Anterior cingulate cortex (tissue), 58 donors: ENCODE measurements at places on chromosomes 1 and 21.
A peak's percentile ranks its signal among the peaks of the same experiment; 100 is the strongest.

DNA sequence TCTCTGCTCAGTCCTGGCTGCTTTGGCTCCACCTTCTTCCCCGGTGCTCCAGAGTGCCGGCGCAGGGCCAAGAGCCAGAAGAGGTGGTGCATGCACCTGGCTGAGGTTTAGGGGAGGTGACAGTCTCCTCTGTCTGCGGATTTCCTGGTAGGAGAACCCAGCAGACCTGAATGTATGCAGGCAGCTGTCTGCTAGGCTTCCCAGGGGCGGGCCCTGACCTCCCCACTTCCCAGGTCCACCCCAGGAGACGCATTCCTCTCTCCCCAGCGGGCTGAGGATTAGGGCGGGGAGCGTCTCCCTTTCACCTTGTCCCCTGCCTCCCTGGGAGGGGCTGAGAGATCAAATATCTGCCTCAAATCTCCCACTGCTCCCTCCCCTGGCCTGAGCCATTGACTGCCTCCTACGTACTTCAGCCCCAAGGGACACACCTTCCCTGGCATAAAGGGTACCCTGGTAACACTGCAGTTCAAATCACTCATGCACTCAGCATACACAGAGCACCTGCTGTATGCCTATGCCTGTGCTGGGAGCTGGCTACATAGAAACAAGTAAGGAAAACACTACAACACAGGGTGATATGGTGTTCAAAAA, 27.5 kb downstream of the DMBX1 start:
- no peak for DNase-seq

DNA sequence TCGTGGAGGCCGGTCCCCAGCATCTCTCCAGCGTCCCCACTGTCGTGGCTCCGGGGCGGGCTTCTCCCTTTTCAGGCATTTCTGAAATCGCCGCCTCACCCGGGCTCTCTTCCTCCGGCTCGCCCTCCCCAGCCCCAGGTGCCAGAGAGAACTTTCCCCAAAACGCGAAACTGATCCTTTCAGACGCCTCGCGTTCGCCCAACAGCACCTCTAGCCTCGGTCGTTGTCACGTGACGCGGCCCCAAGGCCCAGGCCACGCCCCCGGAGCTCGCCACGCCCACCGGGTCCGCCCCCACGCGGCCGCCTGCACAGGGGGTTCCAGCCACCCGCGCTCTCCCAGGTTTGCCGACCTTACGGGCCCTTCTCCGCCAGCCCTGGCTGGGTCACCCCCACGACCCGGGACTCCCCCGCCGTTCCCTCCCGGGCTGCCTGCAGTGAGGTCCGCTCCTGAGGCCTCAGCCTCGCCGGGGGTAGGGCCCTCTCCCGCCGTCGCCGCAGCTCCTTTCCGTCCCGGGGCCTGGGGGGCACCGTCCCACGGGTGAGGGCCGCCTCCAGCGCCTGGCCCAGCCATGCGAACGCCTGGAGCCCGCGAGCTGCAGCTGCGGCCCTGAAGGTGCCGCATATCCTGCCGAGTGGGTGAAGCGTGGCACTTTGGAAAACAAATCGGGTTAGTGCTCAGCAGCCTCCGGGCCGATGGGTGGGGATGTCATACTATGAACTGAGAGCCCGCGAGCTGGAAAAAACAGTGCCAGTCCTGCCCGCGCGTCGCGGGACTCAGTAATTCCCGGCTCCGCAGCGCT, 21.0 kb downstream of the H3-3A start:
- DNase-seq, result peak; percentile 66

DNA sequence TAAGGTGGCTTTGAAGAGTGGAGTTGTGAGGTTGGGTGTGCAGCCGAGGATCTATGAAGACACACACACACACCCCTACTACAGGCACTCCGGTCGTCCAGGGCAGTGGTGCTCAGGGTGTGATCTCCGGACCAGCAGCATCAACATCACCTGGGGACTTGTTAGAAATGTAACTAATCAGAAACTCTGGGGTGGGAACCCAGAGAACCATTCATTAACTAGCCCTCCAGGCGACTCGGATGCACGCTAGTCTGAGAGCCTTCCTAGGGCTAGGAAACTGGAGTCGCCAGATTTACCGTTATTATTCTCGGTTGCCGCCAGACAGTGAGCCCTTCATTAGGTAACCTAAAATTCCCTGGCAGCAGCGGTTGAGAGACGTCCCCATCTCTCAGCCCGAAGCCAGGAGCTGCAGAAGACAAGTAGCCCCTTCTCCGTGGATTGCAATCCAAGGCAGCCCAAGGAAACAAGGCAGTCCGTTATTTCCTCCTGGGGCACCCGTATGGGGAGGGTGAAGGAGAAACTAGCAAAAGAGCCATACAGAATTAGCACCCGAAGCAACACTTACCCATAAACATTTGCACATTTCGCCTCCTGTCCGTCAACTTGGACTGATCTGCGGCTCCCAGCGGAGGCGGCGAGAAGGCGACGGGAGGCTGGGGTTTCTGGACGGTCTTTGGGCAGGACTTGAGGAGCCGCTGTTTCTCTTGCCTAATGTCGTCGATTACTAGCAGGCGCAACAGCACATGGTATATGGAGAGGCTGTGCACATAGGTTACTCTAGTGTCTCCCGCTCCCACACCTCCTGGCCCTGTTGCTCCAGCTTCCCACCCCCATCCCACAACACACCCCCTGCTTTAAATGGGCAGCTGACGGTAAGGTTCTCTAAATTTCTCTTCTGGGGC, 2.9 kb upstream of the CCN1 start:
- DNase-seq, result peak; percentile 27

DNA sequence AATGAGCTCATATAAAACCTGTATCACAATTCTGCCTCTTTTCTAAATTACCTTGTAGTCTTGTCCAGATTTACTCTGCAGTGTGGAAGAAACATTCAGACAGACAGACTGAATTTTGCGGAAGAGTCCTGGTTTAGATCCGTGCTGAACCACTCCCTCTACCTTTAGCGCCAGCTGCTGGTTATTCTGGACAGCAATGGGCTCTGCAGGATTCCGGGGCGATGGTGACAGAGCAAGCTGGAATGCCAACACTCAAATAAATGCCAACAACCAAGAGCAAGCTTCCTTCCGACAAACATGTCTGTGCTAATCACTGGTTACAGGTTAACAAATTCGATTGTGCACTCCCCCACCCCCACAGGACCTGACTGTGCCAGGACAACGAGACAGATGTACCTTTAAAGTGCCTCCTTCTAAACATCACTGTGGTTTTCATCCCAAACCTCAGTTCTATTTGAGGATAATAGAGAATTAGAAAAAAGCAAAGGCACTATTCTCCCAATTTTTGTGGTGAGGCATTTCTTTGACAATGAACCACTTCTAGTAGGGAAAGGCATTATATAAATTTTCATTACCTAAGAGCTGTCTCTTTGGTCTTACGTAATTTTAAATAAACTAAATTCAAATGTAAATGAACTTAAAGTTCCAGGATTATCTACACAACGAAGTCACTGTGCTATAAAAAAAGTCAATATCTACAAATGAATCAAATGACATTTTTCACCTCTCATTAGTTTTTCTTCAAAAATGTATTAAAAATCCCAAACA, 90.4 kb downstream of the INTS7 start:
- no peak for DNase-seq

- DNase-seq, result no peak
Measured at GRCh38 chr1:172467446-172467845, 23.6 kb upstream of the PIGC start.

- no peak for DNase-seq
Measured at GRCh38 chr1:201861448-201861847, 27.2 kb upstream of the SHISA4 start.

DNA sequence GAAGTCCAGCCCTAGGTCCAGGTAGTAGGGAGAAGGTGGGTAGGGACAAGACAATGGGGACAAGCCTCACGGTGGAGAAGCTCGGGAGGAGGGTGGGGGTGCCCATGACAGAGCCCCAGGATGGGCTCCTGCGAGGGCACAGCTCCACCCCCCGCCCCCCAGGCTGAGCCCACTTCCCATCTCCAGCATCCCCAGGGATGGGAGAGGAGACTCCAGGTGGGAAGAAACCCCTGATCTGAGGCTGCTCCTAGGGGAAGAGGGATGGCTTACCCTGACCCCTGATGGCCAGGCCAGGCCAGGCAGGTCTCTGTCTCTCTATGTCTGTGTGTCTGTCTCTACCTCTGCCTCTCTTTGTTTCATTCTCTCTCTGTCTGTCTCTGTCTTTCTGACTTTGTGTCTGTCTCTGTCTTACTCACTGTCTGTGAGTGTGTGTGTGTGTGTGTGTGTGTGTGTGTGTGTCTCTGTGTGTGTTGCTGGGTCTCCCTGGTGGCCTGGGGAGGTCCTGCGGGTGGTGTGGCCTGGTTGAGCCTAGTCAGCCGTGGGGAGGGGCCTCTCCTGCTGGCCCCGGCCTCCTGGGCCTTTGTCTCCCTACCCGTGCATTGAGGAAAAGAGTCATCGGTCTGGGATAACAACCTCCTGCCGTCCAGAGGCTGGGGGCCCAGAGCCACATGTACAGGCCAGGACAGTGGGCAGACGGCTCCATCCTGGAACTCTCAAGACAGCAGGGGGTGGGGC, 45.7 kb downstream of the WNT9A start:
- DNase-seq, result no peak

GRCh38 chr1:192256674-192257334, 60.0 kb upstream of the RGS21 start:
- DNase-seq, result no peak

- no peak for DNase-seq
Measured at GRCh38 chr21:41600116-41600515, 92.2 kb upstream of the TMPRSS2 start.

GRCh38 chr1:40386359-40386723, 12.8 kb downstream of the SMAP2 start:
- DNase-seq, result no peak

- no peak for DNase-seq
Measured at GRCh38 chr1:178946416-178946815, 75.5 kb upstream of the ANGPTL1 start.

DNA sequence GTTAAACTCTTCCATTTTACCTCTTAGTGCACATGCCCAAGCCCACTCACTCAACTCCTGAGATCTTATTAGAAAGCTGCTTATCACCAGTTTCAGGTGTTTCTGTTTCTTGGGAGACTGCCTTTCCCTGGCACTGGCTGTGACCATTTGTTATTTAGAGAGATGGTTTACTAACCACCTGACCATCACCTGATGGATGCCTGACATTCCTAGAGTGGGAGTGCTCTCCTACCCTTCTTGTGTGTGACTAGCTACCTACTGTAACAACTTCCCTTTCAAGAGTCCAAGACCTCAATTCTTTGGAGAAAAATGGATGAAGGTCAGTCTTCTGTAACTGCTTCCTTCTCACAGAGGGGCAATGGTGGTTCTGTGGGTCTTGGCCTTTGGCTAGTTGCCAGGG, 755.2 kb upstream of the ADAMTS5 start:
- no peak for DNase-seq

GRCh38 chr1:178174539-178174938, 80.6 kb downstream of the RASAL2 start:
- no peak for DNase-seq

- no peak for DNase-seq
Measured at GRCh38 chr1:53736290-53736689, 2.7 kb downstream of the GLIS1 start.

- DNase-seq, result no peak
Measured at GRCh38 chr1:82377201-82377884, 576.6 kb downstream of the ADGRL2 start.

GRCh38 chr1:223750730-223751570, 38.6 kb downstream of the CAPN2 start:
- no peak for DNase-seq

- no peak for DNase-seq
Measured at GRCh38 chr1:244246334-244246733, 195.3 kb downstream of the ZBTB18 start.

GRCh38 chr1:15429701-15430149, 8.5 kb upstream of the CTRC start:
- DNase-seq, result no peak

DNA sequence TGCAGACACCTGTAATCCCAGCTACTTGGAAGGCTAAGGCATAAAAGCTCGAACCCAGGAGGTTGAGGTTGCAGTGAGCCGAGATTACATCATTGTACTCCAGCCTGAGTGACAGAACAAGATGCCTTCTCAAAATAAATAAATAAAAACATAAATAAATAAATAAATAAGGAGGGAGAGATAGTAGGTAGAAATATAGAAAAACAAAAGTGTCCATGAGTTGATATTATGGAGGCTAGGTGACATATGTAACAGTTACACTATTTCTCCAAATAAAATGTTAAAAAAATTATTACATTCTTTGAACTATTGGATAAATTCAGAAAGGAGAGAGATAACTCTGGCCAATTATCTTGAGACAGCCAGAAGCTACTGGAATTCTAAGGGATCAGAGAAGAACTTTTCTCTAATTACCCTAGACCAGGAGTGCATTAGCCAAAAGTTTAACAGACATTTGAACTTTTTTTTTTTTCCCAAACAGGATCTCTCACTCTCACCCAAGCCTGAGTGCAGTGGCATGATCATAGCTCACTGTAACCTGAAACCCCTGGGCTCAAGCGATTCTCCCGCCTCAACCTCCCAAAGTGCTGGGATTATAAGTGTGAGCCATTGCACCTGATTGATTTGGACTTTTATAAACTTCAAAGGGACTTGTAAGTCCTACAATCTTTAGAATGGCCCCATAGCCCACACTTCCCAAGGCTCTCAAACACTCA, 17.6 kb downstream of the SYNJ1 start:
- no peak for DNase-seq

GRCh38 chr1:42891465-42892138, 45.2 kb downstream of the ZNF691 start:
- DNase-seq, result no peak
